SHP77 treated with DMSO at 0.1 percent for 48 hours (cell line): ENCODE measurements at places on chromosomes 7 and 10.

- DNase-seq = no peak
Observed at GRCh38 chr7:50321487-50322067, 17.1 kb downstream of the IKZF1 start.

GRCh38 chr7:320297-320696, 30.3 kb downstream of the FOXL3 start:
- no peak for DNase-seq

GRCh38 chr10:73044378-73045285, 52.0 kb downstream of the P4HA1 start:
- DNase-seq = no peak

- DNase-seq = peak; percentile 4
Observed at GRCh38 chr7:97145068-97145467, 27.6 kb downstream of the SDHAF3 start.

DNA sequence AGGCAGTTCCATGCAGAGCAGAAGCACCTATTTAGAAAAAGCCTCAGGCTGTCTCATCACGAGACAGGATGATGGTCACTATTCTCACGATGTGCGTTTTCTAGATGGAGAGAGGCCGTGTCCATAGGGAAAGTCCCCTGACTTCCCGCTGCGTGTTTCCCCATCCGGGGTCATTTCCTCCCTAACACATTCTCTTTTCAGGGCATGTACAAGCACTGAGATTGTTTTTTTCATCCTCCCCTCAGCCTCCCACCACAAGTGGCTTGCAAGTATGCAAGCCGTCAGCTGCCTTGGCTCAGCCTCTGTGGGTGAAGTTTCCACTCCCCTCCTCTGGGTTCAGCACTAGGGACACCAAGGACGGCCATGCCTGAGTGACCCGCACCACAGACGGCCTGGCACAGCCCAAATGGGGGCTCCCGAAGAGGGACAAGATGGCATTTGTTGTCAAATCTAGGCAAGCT, 2.7 kb upstream of the CALML5 start:
- no peak for DNase-seq

- DNase-seq = no peak
Observed at GRCh38 chr10:63766745-63767137, 245.5 kb downstream of the REEP3 start.

GRCh38 chr10:112649006-112649821, 202.2 kb downstream of the VTI1A start:
- DNase-seq = no peak

GRCh38 chr10:5976512-5977470, 552 bp downstream of the IL15RA start:
- no peak for DNase-seq

GRCh38 chr10:13788711-13789447, 202.1 kb downstream of the PRPF18 start:
- no peak for DNase-seq

GRCh38 chr7:80997841-80998240, 79.0 kb upstream of the SEMA3C start:
- DNase-seq = no peak

GRCh38 chr10:74297389-74298080, 146.5 kb downstream of the ADK start:
- no peak for DNase-seq

DNA sequence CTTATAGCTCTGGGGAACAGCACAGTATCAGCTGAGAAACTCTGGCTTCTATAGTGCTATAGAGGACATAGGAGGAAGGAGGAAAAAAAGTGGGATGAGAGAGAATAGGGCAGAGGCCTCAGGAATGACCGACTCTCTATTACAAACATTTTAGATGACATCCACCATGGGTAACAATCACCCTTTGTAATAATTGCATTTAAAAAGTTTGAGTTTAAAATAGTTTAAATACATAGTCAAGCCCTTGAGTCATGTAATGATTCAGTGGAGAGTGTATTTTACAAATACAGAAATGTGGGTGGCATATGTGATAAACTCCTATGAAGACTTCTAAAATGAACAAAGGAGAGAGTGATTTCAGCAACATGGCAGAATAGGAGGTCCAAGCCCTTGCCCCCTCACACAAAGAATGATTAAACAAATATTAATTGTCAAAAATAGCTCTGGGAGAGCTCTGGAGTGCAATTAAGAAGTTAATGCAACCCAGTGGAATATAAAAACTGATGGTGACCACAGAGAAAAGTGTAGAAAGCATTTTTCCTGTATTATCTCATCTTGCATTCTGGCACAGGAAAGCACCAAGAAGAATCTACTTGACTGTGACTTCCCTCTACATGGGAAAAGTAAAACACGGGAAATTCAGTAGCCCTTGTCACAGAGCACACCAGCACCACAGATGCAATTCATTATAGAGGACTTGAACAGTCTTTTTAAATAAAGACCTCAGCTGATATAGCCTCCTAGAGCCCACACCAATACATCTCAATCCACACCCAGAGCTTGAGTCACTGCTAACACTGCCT, 569.0 kb upstream of the SORCS1 start:
- DNase-seq = no peak

DNA sequence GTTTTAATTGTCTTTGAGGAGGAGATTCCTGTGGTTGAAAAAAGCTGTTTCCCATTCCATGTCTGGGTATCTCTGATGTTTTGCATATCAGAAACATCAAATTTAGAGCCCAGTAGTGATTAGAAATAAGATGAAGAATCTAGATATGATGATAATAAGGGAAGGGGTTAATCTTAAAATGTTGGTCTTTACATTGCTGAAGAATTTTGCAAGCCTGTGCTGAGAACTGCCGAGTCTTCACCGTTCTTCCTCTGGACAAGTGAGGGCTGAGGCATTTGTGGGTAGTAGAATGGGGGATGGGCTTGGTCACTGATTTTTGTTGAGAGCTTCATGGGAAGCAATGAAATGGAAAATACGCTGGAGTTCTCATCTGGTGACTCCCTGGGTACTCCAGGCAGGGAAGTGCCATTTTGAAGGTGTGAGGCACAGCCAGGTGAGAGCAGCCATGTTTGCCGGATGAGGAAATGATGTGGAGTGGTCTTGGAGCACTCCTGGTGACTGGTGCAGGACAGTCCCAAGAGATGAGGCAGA, 10.2 kb downstream of the TCF7L2 start:
- DNase-seq = no peak

DNA sequence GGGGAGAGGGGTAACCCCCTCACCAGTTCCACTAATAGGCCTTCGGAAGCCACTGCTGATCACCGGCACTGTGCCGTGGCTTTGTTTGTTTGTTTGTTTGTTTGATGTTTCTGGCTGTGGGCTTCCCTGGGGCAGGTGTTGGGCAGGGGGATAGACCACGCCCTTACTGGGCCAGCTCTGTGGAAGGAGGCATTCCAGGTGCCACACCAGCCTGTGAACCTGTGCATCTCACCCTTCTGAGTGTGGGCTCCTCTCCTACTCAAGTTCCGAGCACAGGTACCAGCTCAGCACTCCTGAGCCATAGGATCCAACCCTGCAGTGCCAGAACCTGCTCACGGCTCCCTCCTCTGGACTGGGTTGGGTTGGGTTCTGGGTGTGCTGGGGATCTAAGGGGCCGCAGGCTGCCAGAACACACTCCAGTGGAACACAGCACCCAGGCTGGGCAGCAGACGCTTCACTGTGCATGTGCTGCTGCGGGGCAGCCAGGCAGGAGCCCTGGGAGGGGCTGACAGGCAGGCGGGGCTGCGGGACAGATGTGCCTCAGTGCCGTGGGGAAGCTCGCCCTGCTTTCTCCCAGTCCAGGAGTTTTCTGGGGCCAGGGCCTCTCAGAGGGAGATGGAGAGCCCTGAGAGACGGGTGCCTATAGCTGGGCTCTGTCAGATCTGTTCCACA, 1053.9 kb downstream of the CNTNAP2 start:
- DNase-seq = no peak

GRCh38 chr10:97280783-97281182, 11.7 kb downstream of the ARHGAP19 start:
- DNase-seq = no peak

DNA sequence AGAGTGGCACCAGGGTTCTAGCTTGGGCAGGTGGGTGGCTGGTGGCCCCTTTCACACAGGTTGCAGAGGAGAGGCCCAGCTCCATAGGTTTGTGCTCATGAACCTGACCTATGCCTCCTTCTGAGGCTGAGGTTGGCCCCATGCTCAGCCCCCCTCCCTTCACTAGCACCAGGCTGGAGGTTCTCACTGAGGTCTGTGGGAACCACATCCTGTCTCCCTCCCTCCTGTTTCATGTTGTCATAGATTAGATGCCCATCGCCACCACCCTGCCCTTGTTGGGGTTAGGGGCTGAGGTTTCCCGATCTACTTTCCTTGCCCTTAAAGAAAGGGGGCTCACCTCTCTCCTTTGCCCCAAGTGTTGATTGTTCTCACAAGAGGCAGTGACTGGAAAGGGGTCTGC, 14.7 kb downstream of the NEUROG3 start:
- DNase-seq = no peak

DNA sequence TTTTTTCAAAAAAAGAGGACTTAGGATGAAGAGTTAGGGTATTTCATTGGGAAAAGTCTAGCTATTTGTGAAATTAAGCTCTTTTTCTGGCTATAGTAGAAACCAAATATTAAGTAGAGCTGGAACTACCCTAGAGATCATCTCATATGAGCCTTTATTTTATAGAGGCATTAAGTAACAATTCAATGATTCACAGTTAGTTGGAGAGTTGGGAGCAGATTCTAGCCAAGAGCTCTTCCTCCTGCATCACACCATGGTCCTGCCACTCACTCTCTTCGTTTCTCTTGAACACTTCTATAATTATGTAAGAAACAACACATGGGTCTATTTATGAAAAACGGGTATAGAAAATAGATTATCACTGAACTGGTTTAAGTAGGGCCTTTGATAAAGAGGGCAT, 76.1 kb upstream of the ANK3 start:
- no peak for DNase-seq

- DNase-seq = no peak
Observed at GRCh38 chr10:33739031-33739430, 404.6 kb upstream of the NRP1 start.

- DNase-seq = no peak
Observed at GRCh38 chr10:97590748-97591495, 1.4 kb downstream of the C10orf62 start.

DNA sequence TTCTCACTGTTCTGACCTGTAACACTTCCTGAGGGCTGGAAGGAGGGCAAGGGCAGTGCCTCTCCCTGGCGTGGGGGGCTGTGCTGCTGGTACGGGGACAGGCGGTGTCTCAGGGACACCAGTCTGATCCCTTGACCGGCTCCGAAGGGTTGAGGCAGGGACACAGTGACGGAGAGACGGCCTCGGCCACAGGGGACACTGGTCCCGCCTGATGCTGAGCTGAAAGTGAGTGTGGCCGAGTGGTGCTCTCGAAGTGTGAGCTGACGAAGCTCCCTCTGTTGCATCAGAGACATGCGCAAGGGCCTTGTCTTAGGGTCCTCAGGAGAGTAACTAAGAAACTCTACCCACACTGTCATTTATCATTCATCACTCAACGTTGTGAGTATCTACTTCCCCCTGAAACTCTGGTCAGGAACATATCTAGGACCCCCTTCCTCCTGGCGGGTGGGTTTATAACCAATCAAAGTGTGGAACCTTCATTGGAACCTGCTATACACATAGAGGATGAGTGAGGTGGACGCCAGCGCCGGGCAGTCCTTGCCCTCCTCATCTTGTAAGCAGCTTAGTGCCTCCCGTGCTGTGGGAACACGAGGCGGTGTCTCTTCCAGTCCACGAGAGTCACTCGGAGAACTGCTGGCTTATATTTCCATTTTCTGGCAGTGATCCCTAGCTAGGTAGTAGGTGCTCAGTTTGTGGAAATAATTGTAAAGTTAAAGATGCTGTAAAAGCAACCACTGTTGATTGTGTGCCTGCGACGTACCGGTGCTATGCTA, 283.1 kb downstream of the DNAJB6 start:
- DNase-seq = no peak

DNA sequence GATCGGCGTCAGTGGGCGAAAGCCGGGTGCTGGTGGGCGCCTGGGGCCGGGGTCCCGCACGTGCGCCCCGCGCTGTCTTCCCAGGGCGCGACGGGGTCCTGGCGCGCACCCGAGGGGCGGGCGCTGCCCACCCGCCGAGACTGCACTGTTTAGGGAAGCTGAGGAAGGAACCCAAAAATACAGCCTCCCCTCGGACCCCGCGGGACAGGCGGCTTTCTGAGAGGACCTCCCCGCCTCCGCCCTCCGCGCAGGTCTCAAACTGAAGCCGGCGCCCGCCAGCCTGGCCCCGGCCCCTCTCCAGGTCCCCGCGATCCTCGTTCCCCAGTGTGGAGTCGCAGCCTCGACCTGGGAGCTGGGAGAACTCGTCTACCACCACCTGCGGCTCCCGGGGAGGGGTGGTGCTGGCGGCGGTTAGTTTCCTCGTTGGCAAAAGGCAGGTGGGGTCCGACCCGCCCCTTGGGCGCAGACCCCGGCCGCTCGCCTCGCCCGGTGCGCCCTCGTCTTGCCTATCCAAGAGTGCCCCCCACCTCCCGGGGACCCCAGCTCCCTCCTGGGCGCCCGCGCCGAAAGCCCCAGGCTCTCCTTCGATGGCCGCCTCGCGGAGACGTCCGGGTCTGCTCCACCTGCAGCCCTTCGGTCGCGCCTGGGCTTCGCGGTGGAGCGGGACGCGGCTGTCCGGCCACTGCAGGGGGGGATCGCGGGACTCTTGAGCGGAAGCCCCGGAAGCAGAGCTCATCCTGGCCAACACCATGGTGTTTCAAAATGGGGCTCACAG, 1.1 kb downstream of the EGFR start:
- DNase-seq = no peak

DNA sequence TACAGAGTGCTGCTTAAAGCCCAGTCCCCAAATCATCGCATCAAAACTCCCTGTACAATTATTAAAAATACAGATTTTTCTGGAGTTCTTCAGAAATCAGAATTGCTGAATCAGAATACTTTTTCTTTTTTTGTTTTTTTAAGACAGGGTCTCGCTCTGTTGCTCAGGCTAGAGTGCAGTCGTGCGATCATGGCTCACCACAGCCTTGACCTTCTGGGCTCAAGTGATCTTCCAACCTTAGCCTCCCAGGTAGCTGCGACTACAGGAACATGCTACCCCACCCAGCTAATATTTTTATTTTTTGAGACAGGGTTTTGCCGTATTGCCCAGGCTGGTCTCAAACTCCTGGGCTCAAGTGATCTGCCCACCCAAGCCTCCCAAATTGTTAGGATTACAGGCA, 3.9 kb downstream of the BBIP1 start:
- DNase-seq = no peak

GRCh38 chr10:63262430-63263073, 129.4 kb downstream of the NRBF2 start:
- no peak for DNase-seq

GRCh38 chr10:85222300-85222699, 893.9 kb downstream of the CCSER2 start:
- DNase-seq = no peak

GRCh38 chr7:46871516-46871915, 710.4 kb downstream of the TNS3 start:
- DNase-seq = no peak

GRCh38 chr10:109737626-109738025, 185.7 kb downstream of the XPNPEP1 start:
- no peak for DNase-seq

- no peak for DNase-seq
Observed at GRCh38 chr10:17756557-17757217, 4.7 kb downstream of the TMEM236 start.

- DNase-seq = no peak
Observed at GRCh38 chr7:16028103-16028502, 341.6 kb upstream of the MEOX2 start.
